Memory B cell (primary cell): ENCODE measurements at places on chromosomes 16 and 17.

GRCh38 chr16:89458551-89458950 lies 31.8 kb downstream of the ANKRD11 start:
- H3K4me3 ChIP-seq = no peak overlapping the region
- H3K36me3 ChIP-seq = peaks cover 17% of the 10 kb centered on the region
- no peak for DNase-seq
- peaks cover 23% of the 10 kb centered on the region for H3K4me1 ChIP-seq

GRCh38 chr17:71361656-71362450 lies 759.0 kb upstream of the SOX9 start:
- H3K36me3 ChIP-seq = no peaks in the 10 kb centered on the region
- H3K27me3 ChIP-seq = no peaks in the 10 kb centered on the region
- H3K27ac ChIP-seq = no peak overlapping the region
- no peak overlapping the region for H3K4me3 ChIP-seq
- DNase-seq = no peak

- peak; percentile 86 for DNase-seq
- H3K4me3 ChIP-seq = peak within 1 kb of the TSS; percentile 93
- peaks cover 8% of the 10 kb centered on the region for H3K27me3 ChIP-seq
- H3K27ac ChIP-seq = peak within 1 kb of the TSS; percentile 88
- peaks cover 16% of the 10 kb centered on the region for H3K4me1 ChIP-seq
Observed at GRCh38 chr16:82169861-82170845, at the start of gene MPHOSPH6. TSS of gene MPHOSPH6 (minus strand) at chr16:82170224. CDS start at chr16:82170175, 49 bp downstream.

- no peak overlapping the region for H3K4me3 ChIP-seq
- H3K27ac ChIP-seq = no peak overlapping the region
- H3K4me1 ChIP-seq = no peaks in the 10 kb centered on the region
- no peaks in the 10 kb centered on the region for H3K36me3 ChIP-seq
- DNase-seq = no peak
Observed at GRCh38 chr17:80091376-80091775, 10.0 kb upstream of the GAA start.

DNA sequence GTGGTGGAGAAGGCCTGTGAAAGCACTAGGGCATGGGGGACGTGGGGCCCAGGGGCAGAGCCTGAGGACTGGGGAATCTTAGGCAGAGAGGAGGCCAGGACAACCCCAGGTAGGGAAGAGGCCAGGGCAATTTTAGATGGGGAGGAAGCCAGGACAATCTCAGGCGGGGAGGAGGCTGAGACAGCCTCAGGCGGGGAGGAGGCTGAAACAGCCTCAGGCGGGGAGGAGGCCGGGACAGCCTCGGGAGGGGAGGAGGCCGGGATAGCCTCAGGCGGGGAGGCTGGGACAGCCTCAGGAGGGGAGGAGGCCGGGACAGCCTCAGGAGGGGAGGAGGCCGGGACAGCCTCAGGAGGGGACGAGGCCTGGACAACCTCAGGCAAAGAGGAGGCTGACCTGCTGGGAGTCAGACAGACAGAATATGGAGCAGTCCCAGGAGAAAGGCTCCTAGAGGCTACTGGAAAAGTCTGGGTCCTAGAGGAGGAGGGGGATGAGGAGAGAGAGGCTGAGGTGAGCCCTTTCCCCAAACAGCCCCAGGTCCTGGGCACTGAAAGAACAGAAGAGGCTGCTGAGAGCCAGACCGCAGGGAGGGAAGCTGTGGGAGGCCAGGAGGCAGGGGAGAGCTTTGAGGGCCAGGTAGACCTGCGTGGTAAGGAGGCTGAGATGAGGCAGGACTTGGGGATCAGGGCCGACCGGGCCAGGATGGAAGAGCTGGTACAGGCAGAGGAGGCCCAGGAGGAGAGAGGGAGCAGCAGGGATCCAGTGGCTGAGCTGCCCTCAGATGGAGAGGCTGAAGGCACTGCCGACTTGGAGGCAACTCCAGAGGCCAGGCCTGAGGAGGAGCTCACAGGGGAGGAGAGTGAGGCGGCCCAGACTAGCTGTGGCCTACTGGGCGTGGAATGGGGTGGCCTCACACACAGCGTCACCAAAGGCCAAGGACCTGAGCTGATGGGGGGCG lies 1.6 kb downstream of the APOBR start:
- DNase-seq = no peak
- no peaks in the 10 kb centered on the region for H3K27me3 ChIP-seq
- H3K4me1 ChIP-seq = peaks cover 38% of the 10 kb centered on the region
- H3K27ac ChIP-seq = peak overlapping the region; percentile 60
- no peaks in the 10 kb centered on the region for H3K36me3 ChIP-seq

DNA sequence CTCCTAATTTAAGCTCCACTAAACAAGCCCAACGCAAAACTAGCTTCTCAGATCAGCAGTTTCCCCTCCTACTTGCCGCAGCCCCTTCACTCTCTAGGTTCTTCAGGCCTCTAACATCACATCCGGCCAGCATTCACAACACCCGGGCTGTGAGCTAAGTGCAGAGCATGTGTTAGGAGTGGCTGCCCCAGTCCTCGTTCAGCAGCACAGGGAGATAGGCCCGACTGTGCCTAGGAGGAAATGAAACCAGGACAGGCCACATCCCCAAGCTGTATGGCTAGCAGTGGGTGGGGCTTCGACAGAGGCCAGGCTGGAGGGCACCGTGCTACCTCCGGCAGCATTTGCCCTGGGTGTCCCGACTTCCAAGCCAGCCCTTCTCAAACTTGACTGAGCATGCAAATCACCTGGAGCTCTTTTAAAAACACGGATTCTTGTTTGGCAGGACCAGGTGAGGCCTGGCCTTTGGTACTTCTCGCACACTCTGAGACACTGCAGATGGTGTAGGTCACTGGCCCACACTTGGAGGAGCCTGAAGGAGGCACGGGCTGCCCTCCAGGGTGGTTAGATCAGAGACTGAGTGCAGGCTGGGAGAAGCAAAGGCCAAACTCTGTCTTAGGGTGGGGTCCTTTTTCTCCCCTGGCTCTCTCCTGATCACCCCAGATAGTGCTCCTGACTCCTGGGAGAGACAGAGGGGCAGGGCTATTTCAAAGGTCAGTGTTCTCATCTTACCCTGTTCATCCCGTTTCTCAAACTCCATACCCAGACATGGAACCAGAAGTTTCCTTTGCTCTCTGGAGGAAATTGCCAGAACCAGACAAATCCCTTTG lies 202.0 kb downstream of the C16orf78 start:
- peaks cover 15% of the 10 kb centered on the region for H3K4me1 ChIP-seq
- H3K36me3 ChIP-seq = no peaks in the 10 kb centered on the region
- DNase-seq = peak; percentile 10
- no peaks in the 10 kb centered on the region for H3K27me3 ChIP-seq
- peak overlapping the region; percentile 53 for H3K4me3 ChIP-seq

DNA sequence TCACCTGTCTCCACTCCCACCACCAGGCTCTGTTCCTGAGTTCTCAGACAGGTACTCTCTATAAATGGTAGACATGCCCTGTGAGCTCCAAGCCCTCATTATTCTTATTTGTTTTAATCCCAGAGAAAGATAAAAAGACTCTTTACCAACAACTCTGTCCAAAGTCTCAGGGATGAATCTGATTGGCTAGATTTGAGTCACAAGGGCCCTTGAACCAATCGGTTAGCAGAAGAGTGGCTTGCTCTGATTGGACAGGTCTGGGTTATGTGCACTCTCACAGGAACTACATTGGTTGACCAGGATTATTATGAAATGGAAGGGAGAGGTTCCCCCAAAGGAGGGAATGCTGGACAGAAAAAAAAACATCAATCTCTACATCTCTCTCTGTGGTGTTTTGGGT lies 7.5 kb downstream of the COTL1 start:
- peaks cover 44% of the 10 kb centered on the region for H3K36me3 ChIP-seq
- H3K27me3 ChIP-seq = no peaks in the 10 kb centered on the region
- peak overlapping the region; percentile 87 for H3K27ac ChIP-seq
- no peak for DNase-seq
- H3K4me3 ChIP-seq = no peak overlapping the region
- H3K4me1 ChIP-seq = peaks cover 75% of the 10 kb centered on the region

GRCh38 chr16:72021043-72021442 lies 12.5 kb downstream of the DHODH start:
- no peaks in the 10 kb centered on the region for H3K27me3 ChIP-seq
- H3K27ac ChIP-seq = no peak overlapping the region
- H3K36me3 ChIP-seq = peaks cover 28% of the 10 kb centered on the region

GRCh38 chr16:59328961-59329360 lies 594.8 kb upstream of the GOT2 start:
- H3K27ac ChIP-seq = no peak overlapping the region
- no peaks in the 10 kb centered on the region for H3K27me3 ChIP-seq
- DNase-seq = no peak
- no peaks in the 10 kb centered on the region for H3K36me3 ChIP-seq
- H3K4me1 ChIP-seq = no peaks in the 10 kb centered on the region
- H3K4me3 ChIP-seq = no peak overlapping the region

DNA sequence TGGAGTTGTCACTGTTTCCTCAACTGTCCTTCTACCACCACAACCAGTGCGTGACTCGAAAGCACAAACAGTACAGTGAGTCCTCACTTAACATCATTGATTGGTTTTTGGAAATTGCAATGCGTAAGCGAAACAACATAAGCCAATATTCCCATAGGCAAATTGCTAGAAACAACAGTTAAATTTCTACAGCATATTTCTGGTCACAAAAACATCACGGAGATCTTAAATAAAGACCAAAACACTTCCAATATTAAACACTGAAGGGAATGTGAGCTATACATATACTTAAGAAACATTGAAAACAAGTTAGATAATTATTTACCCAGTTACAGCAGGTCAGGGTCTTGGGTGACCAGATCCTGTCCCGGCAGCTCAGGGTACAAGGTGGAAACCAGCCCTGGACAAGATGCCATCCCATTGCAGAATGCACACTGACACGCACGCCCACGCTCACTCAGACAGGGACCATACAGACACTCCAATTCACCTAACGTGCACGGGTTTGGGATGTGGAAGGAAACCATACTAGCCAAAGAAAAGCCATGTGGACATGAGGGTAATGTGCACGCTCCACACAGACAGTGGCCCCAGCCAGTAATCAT lies 4.7 kb downstream of the SLC13A5 start:
- DNase-seq = no peak
- H3K4me1 ChIP-seq = peaks cover 5% of the 10 kb centered on the region
- no peaks in the 10 kb centered on the region for H3K36me3 ChIP-seq

DNA sequence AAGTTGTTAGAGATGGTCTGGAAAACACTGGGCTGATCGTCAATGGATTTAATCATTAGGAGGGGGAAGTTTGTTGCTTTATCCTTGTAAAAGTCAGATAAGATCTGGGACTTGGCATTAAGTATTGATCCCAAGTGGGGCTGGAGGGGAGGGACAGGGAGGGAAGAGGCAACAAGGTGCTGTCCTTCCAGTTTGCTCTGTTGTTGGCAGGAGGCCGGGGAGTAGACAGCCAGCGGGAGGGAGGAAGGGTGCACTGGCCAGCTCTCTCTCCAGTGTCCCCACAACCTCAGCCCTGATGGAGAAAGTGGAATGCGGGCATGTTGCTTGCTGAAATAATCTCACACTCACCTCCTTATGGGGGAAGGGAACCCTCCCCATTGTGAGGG lies 210.2 kb downstream of the CCDC182 start:
- no peaks in the 10 kb centered on the region for H3K27me3 ChIP-seq
- DNase-seq = no peak
- no peak overlapping the region for H3K27ac ChIP-seq
- H3K4me1 ChIP-seq = peaks cover 18% of the 10 kb centered on the region

DNA sequence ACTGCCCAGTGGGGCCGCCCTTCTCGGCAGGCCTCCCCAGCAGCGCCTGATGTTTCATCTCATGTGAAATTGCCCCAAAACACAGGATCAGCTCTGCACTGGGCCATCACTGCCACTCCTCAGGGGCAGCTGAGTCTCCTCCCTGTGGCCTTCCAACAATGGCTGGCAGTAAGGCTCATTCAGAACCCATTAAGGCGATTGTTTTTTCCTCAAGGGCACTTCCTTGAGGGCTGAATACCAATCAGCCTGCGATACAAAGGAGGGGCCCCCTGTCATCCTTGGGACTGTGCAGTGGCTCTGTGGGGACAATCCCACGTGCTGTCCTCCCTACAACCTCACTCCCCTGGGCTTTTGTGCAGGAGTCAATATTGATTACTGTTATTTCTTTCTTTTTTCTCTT lies 47.5 kb downstream of the XYLT1 start:
- peaks cover 17% of the 10 kb centered on the region for H3K4me1 ChIP-seq
- DNase-seq = no peak
- peaks cover 3% of the 10 kb centered on the region for H3K36me3 ChIP-seq
- no peak overlapping the region for H3K27ac ChIP-seq

GRCh38 chr16:15460601-15461000 lies 26.2 kb downstream of the BMERB1 start:
- H3K4me1 ChIP-seq = no peaks in the 10 kb centered on the region
- peaks cover 1% of the 10 kb centered on the region for H3K36me3 ChIP-seq
- H3K27me3 ChIP-seq = peaks cover 2% of the 10 kb centered on the region
- no peak overlapping the region for H3K27ac ChIP-seq
- no peak overlapping the region for H3K4me3 ChIP-seq

- peak overlapping the region; percentile 80 for H3K4me3 ChIP-seq
- no peak for DNase-seq
- no peak overlapping the region for H3K27ac ChIP-seq
Observed at GRCh38 chr17:43545383-43545632, 832 bp downstream of the ETV4 start.

- H3K4me1 ChIP-seq = no peaks in the 10 kb centered on the region
- H3K4me3 ChIP-seq = peak overlapping the region; percentile 41
- no peak for DNase-seq
- no peak overlapping the region for H3K27ac ChIP-seq
- no peaks in the 10 kb centered on the region for H3K36me3 ChIP-seq
- peaks cover 10% of the 10 kb centered on the region for H3K27me3 ChIP-seq
Observed at GRCh38 chr16:84806256-84806889, 13.4 kb upstream of the CRISPLD2 start.

- peak; percentile 58 for DNase-seq
- peaks cover 23% of the 10 kb centered on the region for H3K4me1 ChIP-seq
- H3K27ac ChIP-seq = no peak overlapping the region
- no peaks in the 10 kb centered on the region for H3K36me3 ChIP-seq
- H3K4me3 ChIP-seq = no peak overlapping the region
Observed at GRCh38 chr17:46822388-46822921, 4.0 kb upstream of the WNT3 start.

GRCh38 chr17:37770631-37771518 lies 26.0 kb upstream of the HNF1B start:
- DNase-seq = no peak
- H3K27ac ChIP-seq = no peak overlapping the region
- no peak overlapping the region for H3K4me3 ChIP-seq
- no peaks in the 10 kb centered on the region for H3K36me3 ChIP-seq
- H3K27me3 ChIP-seq = peaks cover 9% of the 10 kb centered on the region

DNA sequence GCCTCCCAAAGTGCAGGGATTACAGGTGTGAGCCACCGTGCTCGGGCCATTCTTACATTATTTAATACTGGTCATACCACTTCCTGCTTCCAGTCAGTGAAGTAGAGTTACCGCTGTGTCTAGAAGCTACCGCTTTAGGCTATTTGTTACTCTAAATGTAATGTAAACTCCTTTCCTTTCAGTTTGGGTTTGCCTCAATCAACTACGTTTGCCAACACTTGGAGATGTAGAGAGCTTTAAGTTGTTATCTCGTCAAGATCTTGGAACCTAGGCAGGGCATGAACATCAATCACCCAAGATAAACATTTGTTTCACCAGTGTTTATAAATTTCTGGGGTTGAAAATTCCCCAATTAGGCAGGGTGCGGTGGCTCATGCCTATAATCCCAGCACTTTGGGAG lies 275.9 kb downstream of the STX8 start:
- H3K27ac ChIP-seq = no peak overlapping the region
- H3K4me3 ChIP-seq = no peak overlapping the region
- no peak for DNase-seq

- peaks cover 23% of the 10 kb centered on the region for H3K36me3 ChIP-seq
- H3K4me1 ChIP-seq = peaks cover 2% of the 10 kb centered on the region
- DNase-seq = no peak
- no peak overlapping the region for H3K4me3 ChIP-seq
- no peak overlapping the region for H3K27ac ChIP-seq
Observed at GRCh38 chr17:15511142-15511541, 43.7 kb upstream of the CDRT4 start.

GRCh38 chr17:7380855-7381683 lies at the start of gene TNK1:
TSS of gene TNK1 (plus strand) at chr17:7381089. CDS start at chr17:7382927, 1,838 bp downstream.
- H3K27ac ChIP-seq = no peak within 1 kb of the TSS
- peaks cover 8% of the 10 kb centered on the region for H3K4me1 ChIP-seq
